ENCODE measurements at places on chromosomes 4 and X.

DNA sequence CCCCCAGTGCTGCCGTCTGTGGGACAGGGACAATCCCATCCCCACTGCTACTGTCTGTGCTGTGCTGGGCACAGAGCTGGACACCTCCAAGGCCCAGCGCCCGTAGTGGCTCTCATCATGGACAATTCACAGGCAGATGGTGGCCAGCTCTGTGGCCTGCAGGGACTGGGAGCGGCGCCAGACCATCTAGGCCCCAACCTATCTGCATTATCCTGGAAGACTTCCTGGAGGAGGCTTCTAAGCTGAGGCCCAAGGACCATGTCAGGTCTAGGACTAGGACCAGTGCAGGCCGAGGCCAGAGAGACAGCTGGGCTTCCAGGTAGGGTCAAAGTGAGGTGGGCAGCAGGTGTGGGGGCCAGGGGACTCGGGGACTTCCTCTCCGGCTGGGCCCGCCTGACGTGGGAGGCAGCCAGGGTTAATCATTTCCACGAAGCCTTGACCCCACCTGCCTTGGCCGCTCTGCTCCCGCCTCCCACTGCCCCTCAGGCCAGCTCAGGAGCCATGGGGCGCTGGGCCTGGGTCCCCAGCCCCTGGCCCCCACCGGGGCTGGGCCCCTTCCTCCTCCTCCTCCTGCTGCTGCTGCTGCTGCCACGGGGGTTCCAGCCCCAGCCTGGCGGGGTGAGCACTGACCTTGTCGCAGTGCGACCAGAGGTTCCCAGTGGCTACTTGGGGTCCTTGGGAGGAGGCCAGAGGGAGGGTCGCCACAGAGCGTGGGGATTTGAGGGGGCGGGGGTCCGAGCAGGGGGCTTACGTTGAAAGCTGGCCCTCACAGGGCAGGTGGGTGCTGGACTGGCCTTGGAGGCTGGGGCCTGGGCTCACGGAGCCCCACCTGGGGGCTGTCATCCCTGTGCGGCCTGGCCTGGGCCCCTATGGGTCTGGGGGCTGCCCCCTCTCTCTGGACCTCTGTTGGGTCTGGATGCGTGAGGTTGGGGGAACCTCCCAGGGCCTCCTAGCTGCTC is at the start of gene HGFAC:
Gene HGFAC (plus strand): TSS at position 468 of the 959 bp plus-strand sequence. CDS start 34 bp downstream, at position 502.
- no peak for DNase-seq

GRCh38 chr4:2946812-2947600 is 16.2 kb downstream of the NOP14 start:
- DNase-seq, result no peak

GRCh38 chr4:76012388-76012801 is 5.1 kb upstream of the CXCL9 start:
- DNase-seq, result no peak

- no peak for DNase-seq
These were observed 4.8 kb upstream of the TIMP1 start for GRCh38 chrX:47577424-47577823.

- no peak for DNase-seq
These were observed 42.9 kb upstream of the HS3ST1 start for GRCh38 chr4:11471618-11472017.
